NCI-H1694 treated with DMSO at 0.1 percent for 48 hours (cell line): ENCODE measurements at places on chromosomes 2 and 18.

DNA sequence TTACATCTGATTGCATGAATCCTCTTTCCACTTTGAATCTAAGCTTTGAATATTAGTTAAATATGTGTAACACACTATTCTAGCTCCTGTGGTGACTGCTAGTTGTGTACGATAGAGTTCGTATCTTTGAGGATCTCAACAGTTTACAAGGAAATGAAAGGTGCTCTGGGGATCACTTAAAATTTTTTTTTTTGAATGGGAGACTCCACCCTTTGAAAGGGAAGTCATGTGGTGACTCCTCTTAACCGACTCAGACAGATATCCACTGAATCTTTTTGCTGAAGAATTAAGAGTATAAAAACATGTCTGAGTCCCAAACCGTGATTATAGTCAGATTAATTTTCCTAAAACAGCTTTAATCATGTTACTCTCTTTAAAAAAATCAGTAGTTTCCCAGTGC, 4.0 kb downstream of the CLIP4 start:
- DNase-seq, result no peak

- no peak for DNase-seq
Observed at GRCh38 chr2:27742571-27742970, 28.9 kb upstream of the MRPL33 start.

GRCh38 chr2:163732727-163733126, 3.1 kb downstream of the FIGN start:
- no peak for DNase-seq

- no peak for DNase-seq
Observed at GRCh38 chr18:78980777-78981380, 1.3 kb downstream of the SALL3 start.

DNA sequence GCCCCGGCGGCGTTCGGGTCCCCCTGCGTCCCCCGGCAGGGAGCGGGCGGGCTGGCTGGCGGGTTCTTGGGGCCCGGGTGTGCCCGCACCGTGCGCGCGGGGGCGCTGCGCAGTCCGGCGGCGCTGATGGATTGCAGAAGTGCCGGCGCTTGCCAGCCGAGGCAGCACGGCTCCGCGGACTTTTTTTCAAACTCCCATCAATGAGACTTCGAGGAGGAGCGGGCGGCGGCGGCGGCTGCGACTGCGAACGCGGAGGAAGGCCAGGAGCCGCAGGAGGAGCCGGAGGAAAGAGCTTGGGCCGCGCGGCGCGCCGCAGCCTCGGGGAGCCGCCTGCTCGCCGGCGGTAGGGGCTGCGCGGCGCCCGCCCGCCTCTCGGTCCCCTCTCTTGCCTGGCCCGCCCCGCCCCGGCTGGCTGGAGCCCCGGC, at the start of gene GLI2:
TSS of gene GLI2 (plus strand) at position 123 of the 425 bp plus-strand sequence. CDS start 61,453 bp downstream, outside the sequence.
- peak; percentile 35 for DNase-seq

DNA sequence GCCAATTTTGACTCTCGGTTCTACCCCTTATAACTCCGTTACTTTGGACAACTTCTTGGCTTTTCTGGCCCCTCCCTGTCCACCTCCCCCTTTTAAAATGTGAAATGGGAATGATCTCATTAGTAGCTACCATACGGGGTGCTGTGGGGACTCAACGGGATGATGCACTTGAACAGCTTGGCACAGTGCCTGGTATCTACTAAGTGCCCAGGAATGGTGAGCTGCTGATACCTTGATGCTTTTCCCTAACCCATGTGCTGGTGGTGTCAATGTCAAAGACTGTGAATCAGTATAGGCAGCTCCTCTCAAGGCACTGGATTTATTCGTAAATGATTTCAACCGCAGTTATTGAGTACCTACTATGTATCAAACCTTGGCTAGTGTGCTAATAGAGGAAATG, 204.2 kb downstream of the LOXHD1 start:
- DNase-seq, result no peak

- DNase-seq, result no peak
Observed at GRCh38 chr2:29012211-29012681, 31.1 kb downstream of the TOGARAM2 start.

DNA sequence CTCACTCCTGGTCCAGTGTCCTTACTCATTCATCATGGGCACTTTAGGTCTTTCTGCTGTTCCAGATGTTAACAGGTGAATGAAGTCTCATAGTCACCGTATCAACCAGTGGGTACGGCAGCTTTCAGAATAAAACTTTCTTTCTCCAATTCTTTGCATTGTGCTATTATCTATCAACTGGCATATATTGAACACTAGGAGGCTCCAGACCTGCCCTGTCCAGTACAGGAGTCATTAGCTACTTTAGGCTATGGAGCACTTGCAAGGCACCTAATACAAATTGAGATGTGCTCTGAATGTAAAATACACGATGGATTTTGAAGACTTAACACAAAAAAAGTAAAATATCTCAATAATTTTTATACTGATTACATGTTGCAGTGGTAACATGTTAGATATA, 43.2 kb upstream of the NEB start:
- no peak for DNase-seq

- no peak for DNase-seq
Observed at GRCh38 chr2:240905176-240905781, 857 bp upstream of the CROCC2 start.

DNA sequence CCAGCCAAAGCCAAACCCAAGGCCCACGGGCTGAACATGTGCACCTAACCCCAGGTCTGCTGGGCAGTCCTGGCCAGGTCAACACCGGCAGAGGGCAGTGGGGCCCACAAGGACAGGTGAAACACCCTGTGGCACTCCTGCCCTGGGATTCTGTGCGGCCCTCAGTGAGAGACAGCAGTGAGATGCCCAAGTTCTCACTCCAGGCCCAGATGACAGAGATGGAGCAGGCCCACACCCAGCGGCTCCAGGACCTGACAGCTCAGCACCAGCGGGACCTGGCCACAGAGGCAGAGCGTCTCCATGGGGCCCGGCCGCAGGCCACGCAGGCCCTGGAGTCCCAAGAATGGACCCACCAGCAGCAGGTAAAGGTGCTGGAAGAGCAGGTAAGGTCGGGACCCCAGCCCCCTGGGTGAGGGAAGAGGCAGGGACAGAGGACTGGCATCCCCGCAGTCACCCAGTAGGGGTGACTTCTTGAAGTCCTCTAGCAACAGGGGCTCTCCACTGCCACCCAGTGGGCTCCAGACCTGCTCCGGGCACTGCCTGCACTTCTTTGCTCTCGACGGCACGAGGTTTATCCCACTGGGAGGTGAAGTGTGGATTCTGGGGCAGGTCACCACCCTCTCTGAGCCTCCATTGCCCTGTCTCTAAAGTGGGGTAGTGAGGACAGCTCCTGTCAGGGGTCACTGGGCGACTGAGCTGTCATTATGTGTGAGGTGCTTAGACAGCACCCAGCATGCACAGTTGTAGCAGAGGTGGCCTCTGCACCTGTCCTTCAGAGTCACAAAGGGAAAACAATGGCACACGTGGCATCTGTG, 8.8 kb upstream of the SNED1 start:
- peak; percentile 18 for DNase-seq

- DNase-seq, result no peak
Observed at GRCh38 chr2:118761771-118762170, 85.7 kb downstream of the EN1 start.

- DNase-seq, result no peak
Observed at GRCh38 chr2:223034221-223034975, 17.6 kb upstream of the KCNE4 start.
